ENCODE measurements at places on chromosomes 7 and 10.

DNA sequence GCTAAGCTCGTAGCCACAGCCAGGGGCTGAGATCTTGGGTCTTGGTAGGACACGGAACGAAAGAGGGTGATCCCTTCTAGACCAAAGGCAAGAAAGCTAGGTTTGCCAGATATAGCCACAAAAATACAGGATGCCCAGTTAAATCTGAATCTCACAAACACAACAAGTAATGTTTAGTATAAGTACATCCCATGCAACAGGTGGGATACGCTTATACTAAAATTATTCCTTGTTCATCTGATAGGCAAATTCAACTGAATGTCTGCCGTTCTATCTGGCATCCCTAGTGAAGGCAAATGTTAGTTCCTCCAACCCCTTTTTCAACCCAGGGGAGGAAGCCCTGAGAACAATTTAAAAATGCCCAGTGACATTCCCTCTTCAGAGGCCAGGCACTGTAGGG lies 131.1 kb upstream of the MGMT start:
- no peak for DNase-seq

DNA sequence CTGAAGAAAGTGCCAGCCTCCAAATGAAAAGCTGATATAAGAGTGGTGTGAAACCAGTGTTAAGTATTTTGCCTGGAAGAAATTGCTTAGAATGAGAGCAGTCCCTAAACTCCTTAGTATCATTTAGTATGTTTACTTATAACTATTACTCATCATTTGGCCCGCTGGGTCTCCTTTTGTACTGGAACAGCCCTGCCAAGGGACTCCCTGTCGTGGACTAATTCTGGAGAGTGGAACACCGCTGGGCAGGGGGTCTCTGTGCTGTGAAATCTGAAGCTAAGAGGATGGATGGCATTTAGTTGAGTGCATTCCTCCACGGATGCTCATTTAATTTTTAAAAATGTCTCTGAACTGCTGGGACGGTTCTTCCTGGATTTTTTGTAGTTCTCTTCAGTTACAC lies 889.9 kb upstream of the C7orf33 start:
- no peak for DNase-seq

DNA sequence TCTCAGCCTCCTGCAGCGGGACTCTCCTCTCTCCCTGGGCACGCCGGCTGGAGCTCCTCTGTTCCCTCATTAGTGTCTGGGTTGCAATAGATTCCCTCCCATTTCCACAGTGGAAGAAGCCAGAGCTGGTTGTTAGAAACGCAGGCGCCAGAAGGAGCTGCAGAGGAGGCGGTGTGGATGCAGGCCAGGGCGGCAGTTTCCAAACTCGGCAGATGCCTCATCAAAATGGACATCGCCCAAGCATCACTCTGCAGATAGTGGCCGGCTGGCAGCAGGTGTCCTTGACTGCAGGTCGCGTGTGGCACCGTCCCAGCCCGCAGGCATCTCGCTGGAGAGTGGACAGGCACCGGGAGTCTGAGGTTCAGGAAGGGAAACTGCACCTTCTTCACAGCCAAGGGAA lies 201.8 kb downstream of the TCERG1L start:
- no peak for DNase-seq

- DNase-seq, result no peak
These were observed 37.2 kb downstream of the ERLIN1 start for GRCh38 chr10:100148353-100149211.

DNA sequence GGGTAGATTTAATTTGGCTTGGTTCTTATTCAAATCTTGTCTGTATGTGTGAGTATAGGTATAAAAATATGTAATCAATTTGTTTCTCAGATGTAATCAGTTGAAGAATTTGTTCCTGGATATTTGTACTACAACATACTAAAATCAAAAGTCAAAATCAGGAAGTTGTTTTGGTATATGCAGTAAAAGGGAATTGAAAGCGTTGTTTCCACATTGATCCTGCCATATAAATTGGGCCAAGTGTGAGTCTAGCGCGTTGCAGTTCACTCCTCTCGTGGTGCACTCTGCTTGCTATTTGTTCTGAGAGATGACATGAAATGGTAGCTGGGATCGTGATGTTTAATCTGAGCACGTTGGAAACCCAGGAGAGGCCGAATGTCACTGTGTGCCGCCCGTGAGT lies 55.9 kb downstream of the SHH start:
- DNase-seq, result no peak

DNA sequence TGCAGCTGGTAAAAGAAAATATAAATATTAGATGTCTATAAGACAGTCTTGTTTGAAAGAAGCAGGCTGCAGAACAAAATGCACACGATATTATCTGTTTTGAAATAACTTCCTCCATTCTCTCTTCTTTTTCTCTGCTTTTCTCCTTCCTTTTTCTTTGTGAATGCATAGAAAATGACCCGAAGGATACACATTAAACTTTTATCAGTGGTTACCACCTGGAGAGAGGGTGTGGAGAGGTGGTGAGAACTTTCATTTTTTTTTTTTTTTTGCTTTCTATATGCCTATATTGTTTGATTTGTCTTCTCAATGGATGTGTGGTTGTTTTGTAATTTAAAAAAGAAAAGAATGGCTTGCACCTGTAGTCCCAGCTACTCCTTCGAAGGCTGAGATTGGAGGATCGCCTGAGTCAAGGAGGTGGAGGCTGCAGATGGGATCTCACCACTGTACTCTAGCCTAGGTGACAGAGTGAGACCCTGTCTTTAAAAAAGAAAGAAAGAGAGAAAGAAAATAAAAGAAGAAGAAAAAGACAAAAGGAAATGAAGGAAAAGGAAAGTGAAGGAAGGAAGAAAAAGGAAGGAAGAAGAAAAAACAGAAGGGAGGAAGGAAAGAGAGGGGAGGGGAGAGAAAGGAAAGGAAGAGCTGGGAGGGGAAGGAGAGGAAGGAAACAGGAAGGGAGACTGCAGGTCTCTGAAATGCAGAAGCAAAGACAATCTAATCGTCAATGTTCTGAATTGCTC lies 64.4 kb downstream of the SAMD9 start:
- no peak for DNase-seq

GRCh38 chr10:67735430-67735829 lies 39.4 kb upstream of the CTNNA3 start:
- no peak for DNase-seq

DNA sequence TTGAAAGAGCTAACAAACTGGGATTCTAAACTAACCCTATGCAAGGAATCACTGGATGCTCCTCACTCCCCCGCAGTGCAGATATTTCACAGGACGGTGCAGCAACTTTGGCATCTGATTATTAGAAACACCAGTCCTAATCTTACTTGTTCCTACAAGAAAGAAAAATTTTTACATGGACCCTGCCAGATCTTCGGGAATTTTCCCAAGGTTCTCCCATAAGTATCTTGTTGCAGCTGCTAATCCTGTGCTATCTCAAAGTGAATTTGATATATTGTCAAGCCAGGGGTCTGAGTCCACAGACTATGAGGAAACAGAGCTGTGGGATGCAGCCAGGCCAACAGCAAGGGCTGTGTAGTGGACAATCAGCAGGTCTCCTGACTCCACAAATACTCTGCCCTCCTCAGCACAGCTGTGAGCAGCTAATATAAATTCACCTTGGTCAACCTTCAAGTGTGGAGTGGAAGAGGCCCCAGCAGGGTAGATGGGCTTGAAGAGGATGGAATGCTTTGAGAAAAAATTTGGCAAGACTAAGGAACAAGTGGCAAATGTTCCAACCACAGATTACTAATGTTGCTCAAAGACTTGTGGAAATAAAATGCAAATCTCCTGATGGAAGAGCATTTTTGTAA lies 25.6 kb downstream of the VSTM4 start:
- DNase-seq, result no peak

- DNase-seq, result no peak
These were observed 237.0 kb downstream of the EBF3 start for GRCh38 chr10:129727071-129727470.

DNA sequence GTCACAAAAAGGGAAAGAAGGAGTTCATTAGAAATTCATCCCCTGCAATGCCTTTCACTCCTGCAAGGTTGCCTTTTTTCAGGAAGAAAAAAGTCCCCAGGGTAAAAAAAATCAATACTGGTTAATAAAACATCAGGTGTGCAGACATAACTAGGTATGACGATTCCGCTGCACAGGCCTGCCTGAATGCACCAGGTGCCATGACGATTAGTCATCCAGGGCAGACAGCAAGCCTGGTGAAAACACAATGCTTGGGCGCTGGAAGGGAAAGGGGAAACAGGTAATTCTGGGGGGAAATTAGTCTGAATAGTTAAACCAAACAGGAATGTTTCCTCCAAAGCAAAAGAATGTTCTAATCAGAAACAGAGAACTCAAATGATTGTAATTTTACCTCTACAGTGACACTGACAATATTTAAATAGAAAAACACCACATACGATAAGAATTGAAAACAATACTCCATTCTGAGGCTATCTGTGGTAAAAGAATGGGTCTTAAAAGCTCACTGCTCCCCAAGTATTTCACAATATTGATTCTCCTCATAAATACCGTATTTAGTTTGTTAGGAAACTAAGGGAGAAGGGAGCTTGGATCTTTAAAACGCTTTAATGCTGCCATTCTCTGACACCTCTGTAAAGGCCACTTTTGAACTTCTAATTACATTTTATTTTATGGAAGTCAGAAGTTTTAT lies 45.2 kb downstream of the VPS41 start:
- DNase-seq, result no peak

GRCh38 chr10:118506671-118507590 lies 88.5 kb downstream of the PRLHR start:
- DNase-seq, result no peak

- no peak for DNase-seq
These were observed 173.5 kb downstream of the KMT2E start for GRCh38 chr7:105187302-105188169.

DNA sequence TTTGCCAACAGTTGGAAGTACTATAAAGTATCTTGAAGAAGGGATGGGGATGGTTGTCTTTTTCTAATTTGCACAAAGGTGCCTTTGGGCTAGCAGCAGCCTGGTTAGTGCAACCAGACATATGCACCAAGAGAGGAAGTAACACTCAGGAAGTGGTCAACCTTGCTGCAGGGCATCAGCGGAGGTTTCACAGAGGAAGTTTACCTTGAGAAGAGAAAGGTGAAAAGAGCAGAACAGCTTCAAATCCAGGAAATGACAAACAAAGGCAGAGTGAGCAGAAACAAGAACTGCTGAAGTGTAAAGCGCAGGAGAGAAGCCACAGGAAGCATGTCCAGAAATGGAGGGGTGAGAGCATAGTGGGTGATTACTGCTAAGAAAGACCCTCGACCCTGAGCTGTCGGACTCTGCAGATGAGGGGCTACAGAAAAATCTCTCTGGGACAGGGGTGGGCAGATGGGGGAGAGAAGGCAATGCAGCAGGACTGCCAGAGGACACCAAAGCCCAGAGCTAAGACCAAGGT lies 66.9 kb downstream of the STK17A start:
- no peak for DNase-seq

GRCh38 chr7:26183545-26184280 lies 16.8 kb downstream of the HNRNPA2B1 start:
- no peak for DNase-seq

- no peak for DNase-seq
These were observed 49.9 kb upstream of the TMEM26 start for GRCh38 chr10:61503051-61503450.
